Activated CD8-positive, alpha-beta T cell treated with anti-CD3 and anti-CD28 coated beads for 36 hours (primary cell): ENCODE measurements at places on chromosomes 6 and 20.

DNA sequence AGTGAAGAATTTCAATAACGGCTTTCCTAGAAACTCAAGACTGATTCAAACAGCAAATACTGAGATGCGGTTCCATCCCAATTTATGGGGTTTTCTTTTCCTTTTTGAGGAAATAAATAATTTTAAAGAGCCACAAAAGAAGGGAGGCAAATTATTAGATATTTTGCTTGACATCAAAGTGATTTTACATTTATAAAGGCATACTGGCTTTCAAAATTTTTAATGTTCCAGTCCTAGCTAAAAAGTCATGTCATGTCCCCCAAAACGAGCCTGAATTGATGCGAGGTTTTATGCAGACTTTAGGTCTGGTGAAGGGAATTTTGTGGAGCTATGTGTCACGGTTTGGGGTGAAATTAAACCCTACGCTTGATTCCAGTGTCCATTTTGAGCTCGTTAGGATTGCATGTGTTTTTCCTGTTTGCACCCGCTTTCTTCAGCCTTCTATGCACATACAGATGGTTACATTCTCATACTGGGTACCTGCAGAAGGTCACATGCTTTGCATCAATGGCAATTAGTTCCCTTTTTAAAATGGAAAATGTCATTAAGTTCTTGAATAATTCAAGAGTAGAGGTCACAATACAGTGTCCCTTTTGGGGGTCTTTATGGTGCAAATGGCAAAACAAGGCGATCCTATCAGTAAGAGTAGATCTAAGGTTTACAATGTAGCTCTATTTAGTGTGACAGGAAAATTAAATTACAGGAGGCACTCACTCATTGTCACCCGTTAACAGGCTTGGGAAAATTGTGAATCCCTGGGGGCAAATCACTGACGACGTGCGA, 17.3 kb downstream of the FOXA2 start:
- DNase-seq = no peak

- no peak for DNase-seq
These were observed 6.1 kb upstream of the ARID1B start for GRCh38 chr6:156771047-156771446.

DNA sequence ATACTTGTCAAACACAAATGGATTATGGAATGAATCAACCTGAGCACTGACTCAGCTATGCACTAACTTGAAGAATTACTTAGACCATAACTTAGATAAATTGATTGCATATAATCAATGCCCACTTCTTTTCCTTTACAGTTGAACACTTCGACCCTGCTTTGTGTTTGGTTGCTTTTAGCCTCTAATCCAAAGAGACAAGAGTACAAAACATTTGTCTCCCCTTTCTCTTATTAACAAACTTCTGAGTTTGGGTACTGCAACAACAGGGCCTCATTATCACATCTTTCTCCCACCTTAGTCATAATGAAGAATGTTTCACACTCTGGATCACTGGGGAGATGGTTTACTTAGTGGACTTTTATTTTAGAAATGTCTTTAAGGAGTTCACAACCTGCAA, 2.6 kb upstream of the TAAR6 start:
- no peak for DNase-seq

DNA sequence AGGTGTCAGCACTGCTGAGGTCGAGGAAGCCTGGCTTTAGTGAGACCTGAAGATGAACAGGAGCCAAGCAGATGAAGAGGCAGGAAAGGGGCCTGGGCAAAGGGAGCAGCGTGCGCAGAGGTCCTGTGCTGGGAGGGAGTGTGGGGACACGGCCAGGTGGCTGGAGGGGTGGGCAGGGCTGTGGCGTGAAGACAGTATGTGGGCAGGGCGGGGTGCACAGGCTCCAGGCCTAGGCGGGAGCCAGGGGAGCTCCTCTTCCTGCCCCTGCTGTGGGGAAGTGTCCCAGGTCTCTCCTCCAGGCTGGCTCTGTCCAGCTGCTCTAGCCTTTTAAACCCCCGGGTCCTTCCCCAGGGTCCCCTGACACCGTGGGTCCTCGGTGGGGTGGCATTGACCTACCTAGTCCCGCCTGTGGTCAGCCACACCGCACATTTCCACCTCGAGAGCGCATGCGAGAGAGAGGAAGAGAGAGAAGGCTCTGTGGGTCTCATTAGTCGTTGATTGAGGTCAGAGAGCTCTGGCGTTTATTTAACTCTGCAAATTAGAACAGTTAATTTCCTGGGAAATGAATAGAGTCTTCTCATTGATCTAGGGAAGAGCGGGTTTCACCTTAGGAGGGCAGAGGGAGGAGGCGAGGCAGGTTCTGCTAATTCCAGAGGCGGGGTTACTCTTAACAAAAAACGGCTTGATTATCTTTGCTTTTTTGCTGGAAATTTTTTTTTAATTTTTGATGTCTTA, 68.8 kb downstream of the CDH4 start:
- DNase-seq = no peak

GRCh38 chr6:118908441-118908840, 14.5 kb downstream of the ASF1A start:
- DNase-seq = no peak

- no peak for DNase-seq
These were observed 128.0 kb upstream of the FAM83B start for GRCh38 chr6:54718541-54719023.

DNA sequence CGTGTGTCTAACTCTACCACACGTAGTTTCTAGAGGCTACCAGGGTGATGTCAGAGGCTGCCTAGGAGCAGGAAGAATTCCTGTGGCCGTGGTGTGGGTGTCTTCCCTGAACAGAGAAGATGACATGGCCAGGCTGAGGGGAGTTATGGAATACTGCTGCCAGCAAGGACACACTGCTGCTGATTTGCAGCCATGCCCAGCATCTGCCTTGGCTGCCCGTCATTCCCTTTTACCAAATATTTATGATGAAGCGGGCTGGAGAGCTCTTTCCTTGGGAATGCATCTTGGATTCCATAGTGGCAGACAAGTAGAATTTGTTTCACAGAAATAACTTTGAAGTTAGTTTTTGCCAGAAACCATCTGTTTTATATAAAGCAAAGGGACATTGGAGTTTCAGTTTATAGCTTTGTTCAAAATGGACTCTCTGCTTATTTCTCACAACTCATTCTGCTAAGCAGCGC, 80.8 kb upstream of the VSTM2L start:
- DNase-seq = no peak

DNA sequence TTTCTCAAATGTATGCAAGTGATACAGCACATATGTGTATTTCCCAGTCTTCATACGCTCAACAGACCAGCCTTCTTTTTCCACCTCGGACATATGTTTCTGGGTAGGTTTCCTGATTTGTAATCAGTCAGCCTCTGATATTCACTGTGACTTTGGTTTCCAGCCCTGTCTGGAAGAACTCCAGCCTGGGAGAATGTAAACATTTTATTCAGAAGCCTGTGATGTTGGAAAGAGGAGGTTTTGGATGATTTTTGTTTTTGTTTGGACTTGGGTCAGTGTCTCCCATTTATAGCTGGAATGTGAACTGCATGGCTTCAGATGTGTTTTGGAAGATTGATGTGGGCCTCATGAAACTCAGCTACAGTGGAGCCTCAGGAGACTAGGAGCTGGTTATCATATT, 172.2 kb upstream of the CENPW start:
- DNase-seq = no peak

GRCh38 chr20:46681032-46681854, 8.0 kb downstream of the TP53RK start:
- DNase-seq = peak; percentile 87

GRCh38 chr6:142946181-142946923, 1.4 kb upstream of the HIVEP2 start:
- DNase-seq = peak; percentile 93
